ENCODE measurements at places on chromosomes 5 and 9.

DNA sequence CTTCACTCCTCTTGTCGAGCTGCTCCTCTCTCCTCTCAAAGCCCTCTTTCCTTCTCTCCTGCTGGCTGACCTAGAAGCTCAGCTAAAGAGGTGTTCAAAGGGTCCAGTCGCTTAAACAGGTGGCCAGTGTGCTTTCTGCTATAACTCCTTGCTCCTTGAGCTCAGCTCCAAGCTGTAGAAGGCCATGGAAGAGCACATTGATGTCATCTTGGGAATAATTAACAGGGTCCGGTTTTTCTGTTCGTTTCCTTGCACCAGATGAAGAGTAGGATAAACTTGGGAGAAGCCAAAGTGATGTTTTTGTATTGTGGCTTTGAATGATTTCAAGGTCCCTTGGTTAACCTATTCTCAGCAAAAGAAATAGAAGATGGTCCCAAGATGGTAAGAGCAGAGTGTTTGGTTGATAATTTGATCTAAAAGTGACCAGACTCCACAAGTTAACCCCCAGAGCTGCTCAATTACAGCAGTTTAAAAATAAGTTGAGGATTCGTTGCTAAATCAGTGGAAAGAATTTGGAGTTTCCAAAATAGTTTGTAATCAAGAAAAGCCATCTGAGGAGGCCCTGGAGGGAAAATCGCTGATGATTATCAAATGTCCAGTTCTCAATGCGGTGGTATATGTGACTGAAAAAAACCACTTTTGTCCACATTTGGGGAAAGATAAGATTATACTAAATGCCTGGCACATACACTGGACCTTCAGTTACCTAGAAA is 148.1 kb downstream of the DOCK8 start:
- no peak for DNase-seq

DNA sequence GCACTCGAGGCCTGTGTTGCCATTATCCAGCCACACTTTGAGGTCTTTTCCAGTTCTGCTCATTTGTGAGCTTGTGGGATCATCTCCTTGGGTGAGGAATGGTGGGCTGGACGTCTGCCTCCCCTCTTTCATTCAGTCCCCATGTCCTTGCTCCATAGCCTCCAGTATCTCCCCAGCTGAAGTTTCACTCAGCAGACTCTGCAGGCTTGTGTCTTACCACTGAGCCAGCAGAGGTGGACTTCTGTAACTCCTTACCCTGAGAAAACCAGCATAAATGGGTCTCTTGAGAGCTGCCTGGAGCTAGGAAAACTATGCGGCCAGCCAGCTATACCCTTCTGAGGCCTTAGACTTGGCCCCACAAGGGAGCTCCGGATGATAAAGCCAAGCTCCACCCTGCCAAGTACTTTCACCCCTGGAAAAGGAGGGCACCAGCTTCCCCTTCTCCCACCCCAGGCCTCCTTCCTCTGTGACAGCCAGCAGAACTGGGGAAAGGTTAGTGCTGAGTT is 12.2 kb downstream of the IRF1 start:
- no peak for DNase-seq

GRCh38 chr5:166772770-166773169 is 1518.7 kb upstream of the WWC1 start:
- DNase-seq = no peak

GRCh38 chr9:5515261-5515650 is 4.9 kb downstream of the PDCD1LG2 start:
- no peak for DNase-seq

DNA sequence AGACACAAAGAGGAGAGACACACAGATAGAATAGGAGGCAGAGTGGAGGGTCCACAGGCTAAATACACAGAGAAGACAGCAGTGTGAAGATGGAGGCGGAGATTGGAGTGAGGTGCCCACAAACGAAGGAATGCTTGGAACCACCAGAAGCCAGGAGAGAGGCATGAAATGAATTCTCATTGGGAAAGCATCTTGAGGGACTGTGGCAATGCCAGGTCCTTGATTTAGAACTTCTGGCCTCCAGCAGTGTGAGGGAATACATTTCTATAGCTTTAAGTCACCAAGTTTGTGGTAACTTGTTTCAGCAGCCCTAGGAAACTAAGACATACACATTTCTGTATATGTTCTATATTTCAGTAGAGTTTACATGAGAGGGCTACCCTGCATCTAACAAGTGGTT is 396.6 kb upstream of the ZNF608 start:
- DNase-seq = no peak

DNA sequence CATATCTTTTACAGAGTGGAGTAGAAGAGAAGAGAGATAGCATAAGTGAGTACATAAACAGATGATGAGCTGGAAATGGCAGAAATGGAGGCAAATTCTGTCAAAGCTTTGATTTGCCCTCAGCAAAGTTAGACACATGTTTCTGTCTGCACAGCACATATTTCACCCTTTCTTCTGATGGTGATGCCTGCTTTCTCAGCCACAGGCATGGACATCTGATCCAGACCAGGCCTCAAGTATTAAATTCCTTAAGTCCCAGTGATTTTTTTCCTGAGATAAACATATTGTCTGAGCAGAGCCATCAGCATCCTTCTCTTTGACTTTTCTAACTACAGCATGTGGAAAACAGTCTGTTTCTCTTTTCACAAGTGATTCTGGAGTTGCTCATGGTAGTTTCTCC is 409.8 kb downstream of the MAN2A1 start:
- no peak for DNase-seq

- DNase-seq = no peak
Measured at GRCh38 chr9:133204335-133204992, 4.6 kb downstream of the OBP2B start.

DNA sequence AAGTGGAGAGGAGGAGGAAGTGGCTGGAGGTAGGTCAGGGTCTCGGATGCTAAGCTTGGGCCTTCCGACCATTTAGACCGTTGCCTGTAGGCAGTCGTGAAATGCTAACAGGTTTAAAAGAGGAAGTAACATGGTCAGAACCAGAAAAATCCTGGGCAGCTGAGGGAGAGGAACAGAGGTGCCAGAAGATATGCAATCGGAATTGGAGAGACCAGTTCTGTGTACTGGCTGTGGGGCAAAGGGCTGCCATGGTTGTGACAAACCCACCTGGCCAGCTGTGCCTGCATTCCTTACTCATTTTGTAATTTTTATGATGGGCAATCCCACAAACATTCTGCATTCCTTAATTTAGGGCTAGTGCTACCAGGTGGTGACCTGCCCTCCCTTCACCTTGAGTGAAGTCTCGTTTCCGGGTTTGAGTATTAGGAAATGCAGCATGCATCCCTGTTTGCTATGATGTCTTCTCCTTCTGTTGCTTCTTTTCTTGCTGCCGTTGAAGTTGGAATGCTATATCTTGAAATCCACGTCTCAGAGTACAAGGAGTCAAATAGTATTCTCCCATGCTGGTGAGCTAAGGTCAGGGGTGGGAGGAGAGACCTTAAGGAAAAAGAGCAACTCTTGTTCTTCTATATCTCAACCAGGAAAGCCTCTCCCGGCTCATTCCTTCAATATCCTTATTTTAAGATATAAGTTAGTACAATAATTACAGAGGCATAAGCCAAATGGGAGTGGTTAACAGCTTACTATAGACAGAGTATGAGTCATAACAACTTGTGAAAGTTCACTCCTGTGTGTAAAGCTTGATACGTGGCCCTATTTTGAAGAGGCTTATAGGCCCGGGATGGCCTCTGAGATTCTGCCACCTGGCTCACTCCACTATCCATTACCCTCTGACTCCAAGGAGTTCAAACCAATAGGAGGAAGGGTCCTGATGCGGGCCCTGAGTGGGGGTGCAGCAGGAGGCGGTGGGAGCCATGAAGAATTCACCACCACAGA is 37.0 kb downstream of the B4GALT1 start:
- no peak for DNase-seq

- DNase-seq = no peak
Measured at GRCh38 chr9:107862323-107862722, 372.8 kb upstream of the KLF4 start.

GRCh38 chr5:146852089-146852488 is 26.5 kb downstream of the PPP2R2B start:
- no peak for DNase-seq

DNA sequence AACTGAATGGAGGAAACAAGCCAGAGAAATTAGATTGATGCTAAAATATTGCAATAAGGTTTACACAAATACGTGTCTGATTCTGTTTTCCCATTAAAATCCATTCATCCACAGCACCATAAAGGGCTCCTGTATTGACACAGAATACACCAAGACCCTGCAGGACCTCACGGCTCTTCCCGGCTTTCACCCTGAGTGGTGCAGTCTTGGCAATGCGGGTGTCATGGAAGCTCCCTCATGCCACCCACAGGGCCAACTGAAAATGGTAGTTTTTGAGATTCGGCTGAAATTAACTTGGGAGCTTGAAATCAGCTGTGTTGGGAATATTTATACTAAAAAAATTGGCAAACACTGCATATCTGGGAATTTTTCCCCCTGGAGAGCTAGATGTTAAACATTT is 17.3 kb upstream of the EXOC3 start:
- no peak for DNase-seq

DNA sequence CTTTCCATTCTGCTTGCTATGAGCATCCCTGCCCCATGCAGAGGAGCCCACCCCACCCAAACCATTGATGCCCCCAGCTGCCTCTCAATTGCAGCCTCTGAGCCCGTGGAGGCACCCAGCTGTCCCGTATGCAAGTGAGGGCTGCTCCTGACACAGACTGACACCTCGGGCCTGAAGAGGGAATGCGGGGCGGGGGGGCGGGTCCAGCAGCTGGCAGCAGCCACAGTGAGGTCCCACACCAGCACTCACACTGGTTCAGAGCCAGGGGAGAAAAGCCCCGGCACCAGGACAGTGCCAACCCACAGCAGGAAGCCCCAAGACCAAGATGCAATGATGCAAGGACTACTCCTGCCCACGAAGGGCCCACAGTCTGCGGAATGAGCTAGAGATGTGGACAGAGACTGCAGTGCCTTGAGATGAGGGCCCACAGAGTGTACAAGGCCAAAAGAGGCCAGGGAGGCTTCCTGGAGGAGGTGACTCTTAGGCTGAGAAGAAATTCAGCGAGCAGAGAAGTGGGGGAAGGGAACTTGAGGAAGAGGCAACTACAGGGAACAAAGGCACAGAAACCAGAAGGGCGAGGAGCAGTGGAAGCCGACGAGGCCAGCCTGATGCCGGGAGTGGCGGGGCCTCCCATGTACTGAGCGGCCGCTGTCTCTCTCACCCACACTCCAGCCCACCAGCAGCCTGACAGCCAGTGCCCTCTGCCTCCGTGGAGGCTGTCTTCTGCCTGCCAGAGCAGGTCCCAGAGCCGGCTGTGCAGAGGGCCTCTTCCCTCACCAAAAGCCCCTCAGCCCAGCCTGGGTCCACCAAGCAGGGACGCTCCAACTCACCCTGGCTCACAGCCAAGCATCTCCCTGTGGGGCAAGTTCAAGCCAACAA is 9.2 kb downstream of the EEIG1 start:
- no peak for DNase-seq

DNA sequence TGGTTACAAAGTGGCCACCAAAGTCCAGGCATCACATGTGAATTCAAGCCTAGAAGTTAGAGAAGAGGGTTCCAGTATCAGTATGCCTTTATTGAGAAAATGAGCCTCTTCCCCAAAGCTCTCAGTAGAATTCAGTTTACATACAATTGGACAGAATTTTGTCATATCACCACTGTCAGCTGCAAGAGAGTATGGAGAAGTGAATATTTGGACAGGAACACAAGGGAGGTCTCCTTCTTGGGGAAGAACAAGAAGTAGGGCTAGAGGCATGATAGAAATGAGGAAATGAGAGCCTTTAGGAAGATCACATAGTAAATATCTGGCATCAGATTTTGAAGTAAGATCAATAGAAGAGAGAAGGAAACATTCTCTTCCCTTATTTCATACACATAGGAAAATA is 27.8 kb upstream of the VLDLR start:
- no peak for DNase-seq

- DNase-seq = no peak
Measured at GRCh38 chr5:43730832-43731342, 127.9 kb downstream of the NNT start.

DNA sequence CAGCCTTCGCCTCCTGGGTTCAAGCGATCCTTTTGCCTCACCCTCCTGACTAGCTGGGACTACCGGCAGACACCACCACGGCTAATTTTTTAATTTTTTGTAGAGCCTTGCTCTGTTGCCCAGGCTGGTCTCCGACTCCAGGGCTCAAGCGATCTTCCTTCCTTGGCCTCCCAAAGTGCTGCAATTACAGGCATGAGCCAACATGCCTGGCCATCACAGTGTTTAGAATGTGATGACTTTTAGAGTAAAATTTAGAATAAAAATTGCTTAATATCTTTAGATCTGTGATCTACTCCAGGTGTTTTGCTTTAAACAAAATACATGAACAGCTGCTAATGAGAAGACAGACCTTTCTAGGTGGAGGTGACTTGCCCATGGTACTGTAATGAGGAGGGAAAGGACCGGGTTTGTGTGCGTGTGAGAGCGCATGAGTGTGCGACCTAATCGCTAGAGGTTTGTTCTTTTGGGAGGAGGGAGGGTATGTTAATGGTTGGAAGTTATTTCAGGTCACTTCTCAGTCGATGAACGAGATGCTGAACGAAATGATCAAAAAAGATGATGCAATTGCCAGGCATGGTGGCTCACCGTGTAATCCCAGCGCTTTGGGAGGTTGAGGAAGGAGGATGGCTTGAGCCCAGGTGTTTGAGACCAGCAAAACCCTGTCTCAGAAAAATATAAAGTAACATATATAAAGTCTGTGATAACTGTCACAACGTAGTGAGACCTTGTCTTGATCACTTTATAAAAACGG is 2.0 kb downstream of the CNOT6 start:
- DNase-seq = no peak
